Skeletal muscle tissue (tissue), 5 donors: ENCODE measurements at places on chromosomes 7 and 10. TPM values are rescaled to one million over a fixed set of nuclear protein-coding genes. Genes with fewer than 3 reads are reported as not detected.

ATG9B gene
- not detected for total RNA-seq

GAD2 gene
- not detected for total RNA-seq

OR2A5 gene
- total RNA-seq: not detected

MXI1 gene
- 17.2 TPM for total RNA-seq

CHAT gene
- total RNA-seq: not detected

EVX1 gene
- not detected for total RNA-seq

HELLS gene
- 14.6 TPM for total RNA-seq

AKR1C3 gene
- 1.6 TPM for total RNA-seq

NACAD gene
- total RNA-seq: 1.0 TPM

LRMDA gene
- total RNA-seq: 7.3 TPM

TMEM273 gene
- total RNA-seq: 6.8 TPM

PLPP4 gene
- total RNA-seq: 0.52 TPM

CFAP46 gene
- total RNA-seq: not detected

RNLS gene
- total RNA-seq: 4.7 TPM

CAMK1D gene
- 2.1 TPM for total RNA-seq

SLC18A3 gene
- total RNA-seq: not detected

PWWP2B gene
- total RNA-seq: 11.0 TPM

TFPI2 gene
- total RNA-seq: 1.0 TPM

MYH16 gene
- total RNA-seq: not detected

PROSER2 gene
- 1.0 TPM for total RNA-seq

ITGB8 gene
- 12.5 TPM for total RNA-seq

GRID2IP gene
- total RNA-seq: not detected

TRIM50 gene
- 0.52 TPM for total RNA-seq

HPSE2 gene
- total RNA-seq: under 0.01 TPM

GPNMB gene
- 49.6 TPM for total RNA-seq

FRG2B gene
- total RNA-seq: not detected

NODAL gene
- not detected for total RNA-seq

EPHA1 gene
- total RNA-seq: 0.52 TPM

MYL10 gene
- total RNA-seq: 8.4 TPM

PNLIPRP3 gene
- under 0.01 TPM for total RNA-seq

MKX gene
- 5.2 TPM for total RNA-seq

RET gene
- 1.6 TPM for total RNA-seq

KNDC1 gene
- 0.52 TPM for total RNA-seq

OR6B1 gene
- total RNA-seq: not detected

MYOZ1 gene
- total RNA-seq: 1,224 TPM

TAC1 gene
- total RNA-seq: 1.6 TPM

ARMC3 gene
- not detected for total RNA-seq

SFMBT2 gene
- total RNA-seq: 12.5 TPM

AMZ1 gene
- under 0.01 TPM for total RNA-seq

IKZF1 gene
- 2.1 TPM for total RNA-seq

NUDT13 gene
- total RNA-seq: 2.1 TPM

CRYGN gene
- total RNA-seq: not detected

GLI3 gene
- 13.6 TPM for total RNA-seq

TMEM229A gene
- not detected for total RNA-seq

NDUFA5 gene
- total RNA-seq: 39.1 TPM

ZNF273 gene
- 6.3 TPM for total RNA-seq

SAMD9L gene
- 4.2 TPM for total RNA-seq

CPA2 gene
- 0.52 TPM for total RNA-seq

TEX47 gene
- not detected for total RNA-seq

HYAL4 gene
- total RNA-seq: under 0.01 TPM

OR2A1 gene
- under 0.01 TPM for total RNA-seq

NPC1L1 gene
- total RNA-seq: not detected

SH2B2 gene
- 5.7 TPM for total RNA-seq

BZW2 gene
- total RNA-seq: 155 TPM

SEC31B gene
- 2.6 TPM for total RNA-seq
